ENCODE measurements at places on chromosomes 16 and 17.

- peak; percentile 61 for DNase-seq
Observed at GRCh38 chr17:41666237-41666641, 22.4 kb upstream of the EIF1 start.

DNA sequence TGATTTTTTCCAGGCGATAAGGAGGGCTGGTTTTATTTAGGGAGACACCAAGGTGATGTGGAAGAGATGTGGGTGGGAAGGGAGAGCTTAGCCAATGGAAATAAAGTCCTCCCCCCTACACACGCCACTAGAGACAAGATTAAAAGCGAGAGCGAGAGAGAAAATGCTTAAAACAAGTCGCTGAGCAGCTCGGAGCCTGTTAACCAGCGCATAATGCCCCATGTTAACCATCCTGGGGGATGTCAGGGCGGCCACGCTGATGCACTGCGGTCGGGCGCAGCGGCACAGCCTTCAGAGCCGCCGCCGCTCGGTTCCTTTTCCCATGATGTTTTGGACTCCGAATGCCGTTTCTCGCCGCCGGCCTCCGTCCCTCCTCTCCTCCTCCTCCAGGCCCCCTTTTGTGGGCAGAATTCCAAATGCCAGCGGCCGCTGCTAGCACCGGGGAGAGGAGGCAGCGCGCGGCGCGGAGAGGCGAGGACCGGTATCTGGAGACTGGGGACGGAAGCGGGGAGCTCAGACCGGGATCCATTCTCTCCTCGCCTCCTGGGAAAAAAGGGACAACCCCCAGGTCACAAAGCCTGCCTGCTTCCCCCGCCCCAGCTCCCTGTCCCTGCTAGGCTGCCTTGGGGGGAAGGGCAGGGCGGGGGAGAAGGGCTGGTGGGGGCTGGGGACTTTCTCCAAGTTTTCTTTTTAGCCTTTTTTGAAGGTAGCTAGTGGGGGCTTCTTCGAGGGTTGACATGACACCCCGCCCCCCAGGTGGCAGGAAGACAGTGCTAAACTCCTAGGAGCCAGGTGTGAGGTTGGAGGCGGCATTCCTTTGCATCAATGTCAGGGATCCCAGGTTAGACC lies 98.1 kb upstream of the CCL2 start:
- DNase-seq, result no peak

GRCh38 chr16:47904691-47905090 lies 251.1 kb downstream of the ABCC12 start:
- DNase-seq, result no peak

DNA sequence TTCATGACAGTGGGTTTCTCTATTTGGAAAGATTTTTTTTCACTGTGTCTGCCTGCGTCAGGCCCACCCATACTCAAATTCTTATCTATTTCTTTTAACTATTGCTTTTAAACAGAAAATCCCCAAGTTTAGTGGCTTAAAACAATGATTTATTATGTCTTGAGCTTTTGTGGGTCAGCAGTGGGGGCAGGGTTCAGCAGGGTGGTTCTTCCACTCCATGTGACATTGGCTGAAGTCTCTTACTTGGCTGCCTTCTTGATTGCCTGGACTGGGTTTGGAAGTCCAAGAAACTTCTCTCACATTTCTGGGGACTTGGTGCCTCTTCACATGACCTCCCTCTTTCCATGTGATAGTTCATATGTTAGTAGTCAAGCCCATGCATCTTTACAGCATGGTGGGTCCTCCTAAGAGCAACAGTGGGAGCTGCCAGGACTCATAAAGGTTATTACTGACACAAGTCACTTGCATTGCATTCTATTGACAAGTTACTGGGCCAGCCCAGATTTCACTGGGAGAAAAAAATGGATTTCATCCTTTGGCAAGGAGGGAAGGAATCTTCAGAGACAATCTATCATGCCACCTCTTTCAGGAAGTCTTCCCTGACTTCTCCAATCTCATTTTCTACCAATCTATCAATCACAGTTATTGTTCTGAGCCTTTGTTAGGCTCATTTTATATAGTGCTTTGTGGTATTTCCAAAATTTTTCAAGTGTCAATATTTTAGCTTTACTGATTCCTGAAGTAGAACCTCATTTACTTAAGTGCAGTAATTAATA lies 436.1 kb downstream of the XYLT1 start:
- DNase-seq, result no peak

DNA sequence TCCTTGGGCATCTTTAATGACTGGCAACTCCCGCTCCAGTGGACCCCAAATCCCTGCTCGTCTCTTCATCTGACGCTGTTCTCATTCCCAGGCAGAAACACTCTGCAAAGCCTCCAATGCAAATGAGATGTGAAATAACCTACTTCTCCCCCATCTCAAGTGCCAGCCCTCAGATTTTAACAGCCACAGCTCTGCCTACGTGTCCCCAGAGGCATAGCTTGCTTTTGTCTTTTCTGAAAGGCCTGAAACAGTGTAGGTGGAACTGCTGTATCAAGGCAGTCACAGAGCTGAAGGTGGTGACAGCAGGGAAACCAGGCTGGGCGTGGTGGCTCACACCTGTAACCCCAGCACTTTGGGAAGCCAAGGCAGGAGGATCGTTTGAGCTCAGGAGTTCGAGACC lies 14.7 kb downstream of the RPH3AL start:
- no peak for DNase-seq

- DNase-seq, result no peak
Observed at GRCh38 chr17:76935331-76935730, 67.1 kb downstream of the MGAT5B start.

- no peak for DNase-seq
Observed at GRCh38 chr16:53707671-53708070, 3.7 kb downstream of the FTO start.
